ENCODE measurements at places on chromosomes 2 and 18.

GRCh38 chr2:222577341-222577740 is 78.6 kb downstream of the FARSB start:
- DNase-seq, result no peak

DNA sequence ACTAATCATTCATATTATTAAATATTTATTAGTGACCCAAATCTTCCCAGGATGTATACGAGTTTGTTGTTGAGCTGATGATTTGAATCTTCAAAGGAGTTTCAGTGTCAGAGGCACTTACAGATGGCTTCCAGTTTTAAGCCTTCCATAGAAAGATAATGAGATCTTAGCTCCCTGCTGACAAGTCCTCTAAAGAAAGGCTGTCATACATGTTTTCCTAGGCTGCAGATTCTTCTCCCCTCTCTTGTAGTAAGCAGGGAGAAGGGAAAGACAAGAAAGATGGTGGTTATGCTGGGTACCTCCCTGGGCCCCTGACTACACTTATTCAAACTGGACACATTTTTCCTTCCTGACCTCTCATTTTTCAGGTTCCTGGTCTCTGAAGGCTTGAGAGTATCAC is 8.1 kb upstream of the GAREM1 start:
- DNase-seq, result no peak

DNA sequence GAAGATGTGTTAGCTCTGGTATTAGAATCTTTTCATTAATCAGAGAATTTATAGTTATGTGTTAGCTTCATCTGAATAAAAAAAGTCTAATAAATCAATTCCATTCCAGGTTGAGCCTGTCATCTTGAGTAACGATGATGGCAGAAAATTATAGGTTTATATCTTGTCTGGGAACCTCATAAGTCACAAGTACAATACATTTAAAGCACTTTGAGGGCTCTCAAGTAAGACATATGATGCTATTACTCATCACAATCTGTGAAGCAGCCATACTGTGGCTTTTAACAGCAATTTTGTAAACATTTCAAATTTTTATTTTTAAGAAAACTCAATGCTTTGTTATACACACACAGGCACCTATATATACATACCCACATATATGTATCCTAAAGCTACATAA is 484.1 kb upstream of the VRK2 start:
- no peak for DNase-seq

- DNase-seq, result peak; percentile 35
These were observed 20.1 kb upstream of the C2orf72 start for GRCh38 chr2:231017231-231017598.

Data from CMK (cell line).